ENCODE measurements at places on chromosomes 5 and 9.

- no peak for DNase-seq
Observed at GRCh38 chr9:117549444-117549843, 134.6 kb upstream of the ASTN2 start.

GRCh38 chr5:154858972-154859871 is 795 bp downstream of the CNOT8 start:
- peak; percentile 51 for DNase-seq

GRCh38 chr5:146667633-146668272 is 151.8 kb upstream of the GPR151 start:
- DNase-seq, result no peak

- DNase-seq, result no peak
Observed at GRCh38 chr9:19927560-19927959, 138.7 kb upstream of the SLC24A2 start.

- DNase-seq, result no peak
Observed at GRCh38 chr5:148899993-148900392, 73.6 kb downstream of the ADRB2 start.

GRCh38 chr5:154107756-154108155 is 69.0 kb downstream of the MFAP3 start:
- DNase-seq, result no peak
